ENCODE measurements at places on chromosomes 13 and 19.

DNA sequence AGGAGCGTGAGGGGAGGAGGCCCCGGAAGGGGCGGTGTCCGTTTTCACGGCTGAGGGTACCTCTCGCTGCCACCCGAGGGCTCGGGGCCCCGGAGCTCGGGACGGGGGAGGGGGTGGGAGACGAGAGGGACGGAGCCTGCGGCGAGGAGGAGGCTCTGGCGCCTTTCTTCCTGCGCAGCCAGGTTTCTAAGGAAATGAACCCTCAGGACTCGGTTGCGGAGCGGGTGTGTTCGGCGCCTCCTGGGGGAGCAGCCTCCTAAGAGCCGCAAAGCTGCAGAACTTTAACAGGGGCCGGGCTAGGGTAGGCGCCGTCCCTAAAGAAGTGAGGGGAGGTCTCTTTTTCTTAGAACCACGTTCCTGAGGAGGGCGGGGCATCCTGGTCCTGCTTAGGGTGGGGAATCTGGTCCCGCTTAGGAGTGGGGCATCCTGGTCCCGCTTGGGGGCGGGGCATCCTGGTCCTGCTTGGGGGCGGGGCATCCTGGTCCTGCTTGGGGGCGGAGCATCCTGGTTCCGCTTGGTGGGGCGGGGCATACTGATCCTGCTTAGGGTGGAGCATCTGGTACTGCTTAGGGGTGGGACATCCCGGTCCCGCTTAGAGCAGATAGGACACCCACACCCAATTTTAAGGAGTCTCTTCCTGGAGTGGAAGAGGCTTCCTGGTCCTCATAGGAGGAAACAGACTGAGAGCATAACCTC lies 6.2 kb downstream of the SYT5 start:
- peak; percentile 72 for DNase-seq
- H3K27me3 ChIP-seq: peaks cover 61% of the 10 kb centered on the region
- no peak overlapping the region for H3K27ac ChIP-seq
- no peaks in the 10 kb centered on the region for H3K36me3 ChIP-seq
- H3K4me3 ChIP-seq: peak overlapping the region; percentile 49

- peaks cover 46% of the 10 kb centered on the region for H3K4me1 ChIP-seq
- DNase-seq: no peak
- H3K27me3 ChIP-seq: no peaks in the 10 kb centered on the region
- peak overlapping the region; percentile 97 for H3K27ac ChIP-seq
- H3K4me3 ChIP-seq: peak overlapping the region; percentile 91
Observed at GRCh38 chr19:40797166-40797962, 1.6 kb upstream of the EGLN2 start.

GRCh38 chr13:33582121-33582520 lies 235.8 kb upstream of the RFC3 start:
- H3K27me3 ChIP-seq: peaks cover 11% of the 10 kb centered on the region
- DNase-seq: no peak
- H3K36me3 ChIP-seq: no peaks in the 10 kb centered on the region
- no peaks in the 10 kb centered on the region for H3K4me1 ChIP-seq
- no peak overlapping the region for H3K27ac ChIP-seq

- DNase-seq: no peak
- peaks cover 6% of the 10 kb centered on the region for H3K27me3 ChIP-seq
- peaks cover 3% of the 10 kb centered on the region for H3K4me1 ChIP-seq
Observed at GRCh38 chr13:73129023-73129422, 70.2 kb downstream of the KLF5 start.

DNA sequence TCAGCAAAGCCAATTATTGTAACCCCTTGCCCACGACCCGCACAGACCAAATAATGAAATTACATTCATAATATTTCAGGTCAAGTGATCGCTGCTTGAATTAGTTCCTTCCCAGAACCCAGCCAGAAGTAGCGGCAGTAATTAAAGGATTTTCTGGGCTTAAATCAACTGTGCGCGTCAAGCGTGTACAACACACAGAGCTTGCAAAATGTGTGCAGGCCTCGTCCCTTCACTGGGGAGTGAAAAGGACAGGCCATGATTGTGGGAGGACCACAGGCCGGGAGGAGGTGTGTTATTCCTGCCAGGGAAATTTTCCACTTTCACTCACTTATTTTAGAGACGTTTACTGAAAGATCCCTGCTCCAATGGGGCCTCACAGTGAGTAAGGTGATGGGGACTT lies 84.9 kb downstream of the CHST8 start:
- H3K27me3 ChIP-seq: peaks cover 2% of the 10 kb centered on the region
- H3K36me3 ChIP-seq: no peaks in the 10 kb centered on the region
- H3K4me1 ChIP-seq: no peaks in the 10 kb centered on the region
- no peak overlapping the region for H3K27ac ChIP-seq
- DNase-seq: no peak
- no peak overlapping the region for H3K4me3 ChIP-seq

DNA sequence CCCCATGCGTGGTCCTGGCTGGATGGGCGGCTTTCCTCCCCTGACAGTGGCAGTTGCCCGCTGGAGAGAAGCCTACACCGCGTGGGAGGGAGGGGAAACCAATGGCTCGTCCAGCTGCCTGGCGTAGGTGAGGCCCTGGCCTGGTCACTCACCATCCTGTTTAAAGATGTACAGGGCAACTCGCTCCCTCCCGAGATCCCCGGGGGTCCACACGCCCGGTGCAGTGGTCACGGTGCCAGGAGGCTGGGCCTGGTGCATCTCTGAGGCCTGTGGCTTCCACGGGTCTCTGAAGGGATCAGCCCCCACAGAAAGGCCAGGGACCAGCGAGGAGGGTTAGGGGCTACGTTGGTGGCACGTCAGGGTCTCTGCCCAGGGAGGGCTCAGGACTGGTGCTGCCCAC lies 156.5 kb downstream of the KDM4B start:
- peaks cover 6% of the 10 kb centered on the region for H3K36me3 ChIP-seq
- no peak overlapping the region for H3K27ac ChIP-seq
- no peaks in the 10 kb centered on the region for H3K27me3 ChIP-seq
- no peak overlapping the region for H3K4me3 ChIP-seq

DNA sequence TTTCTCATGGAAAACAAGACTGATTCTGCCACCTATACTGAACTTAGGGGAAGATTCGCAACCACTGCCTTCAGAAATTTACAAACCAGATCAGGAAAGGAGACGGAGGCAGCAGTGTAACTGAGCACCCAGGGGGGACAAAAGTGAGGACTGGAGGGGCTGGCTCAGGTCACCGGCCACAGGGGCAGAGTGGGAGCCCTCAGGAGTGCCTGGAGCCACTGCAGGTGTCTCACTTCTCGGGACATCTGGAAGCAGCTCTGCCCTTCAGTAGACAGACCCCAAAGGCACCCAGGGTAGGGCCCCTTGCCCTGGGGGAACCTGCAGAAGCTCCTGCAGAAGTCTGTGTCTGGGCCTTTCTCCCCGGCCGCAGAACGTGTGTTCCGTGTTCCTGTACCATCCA lies 5.8 kb downstream of the ARHGEF7 start:
- peaks cover 30% of the 10 kb centered on the region for H3K27me3 ChIP-seq
- H3K36me3 ChIP-seq: no peaks in the 10 kb centered on the region
- no peak for DNase-seq
- H3K4me1 ChIP-seq: peaks cover 4% of the 10 kb centered on the region
- H3K27ac ChIP-seq: no peak overlapping the region
- H3K4me3 ChIP-seq: no peak overlapping the region

- no peak overlapping the region for H3K4me3 ChIP-seq
- no peaks in the 10 kb centered on the region for H3K36me3 ChIP-seq
- H3K27me3 ChIP-seq: peaks cover 51% of the 10 kb centered on the region
- no peak for DNase-seq
- no peak overlapping the region for H3K27ac ChIP-seq
Observed at GRCh38 chr19:46270521-46271256, 26.2 kb upstream of the HIF3A start.

DNA sequence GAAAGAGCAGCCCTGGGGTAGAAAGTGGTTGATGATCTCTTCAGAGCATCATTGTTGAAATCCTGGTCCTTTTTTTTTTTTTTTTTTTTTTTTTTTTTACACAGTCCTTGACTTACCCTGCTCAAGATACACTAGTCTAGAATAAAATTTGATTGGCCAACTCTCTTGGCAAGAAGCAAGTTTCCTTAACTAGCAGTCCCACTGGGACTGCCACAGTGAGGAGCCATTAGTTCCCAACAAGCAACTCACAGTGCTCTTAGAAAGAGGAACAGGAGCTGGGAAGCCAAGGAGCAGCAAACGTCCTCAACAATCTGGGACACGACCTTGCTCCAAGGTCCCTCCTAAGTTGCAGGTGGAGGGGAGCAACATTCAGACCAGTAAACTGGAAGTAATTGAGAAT lies 47.9 kb upstream of the INTS6 start:
- H3K36me3 ChIP-seq: no peaks in the 10 kb centered on the region
- H3K4me1 ChIP-seq: peaks cover 29% of the 10 kb centered on the region
- DNase-seq: no peak
- H3K27me3 ChIP-seq: peaks cover 2% of the 10 kb centered on the region
- H3K4me3 ChIP-seq: no peak overlapping the region

DNA sequence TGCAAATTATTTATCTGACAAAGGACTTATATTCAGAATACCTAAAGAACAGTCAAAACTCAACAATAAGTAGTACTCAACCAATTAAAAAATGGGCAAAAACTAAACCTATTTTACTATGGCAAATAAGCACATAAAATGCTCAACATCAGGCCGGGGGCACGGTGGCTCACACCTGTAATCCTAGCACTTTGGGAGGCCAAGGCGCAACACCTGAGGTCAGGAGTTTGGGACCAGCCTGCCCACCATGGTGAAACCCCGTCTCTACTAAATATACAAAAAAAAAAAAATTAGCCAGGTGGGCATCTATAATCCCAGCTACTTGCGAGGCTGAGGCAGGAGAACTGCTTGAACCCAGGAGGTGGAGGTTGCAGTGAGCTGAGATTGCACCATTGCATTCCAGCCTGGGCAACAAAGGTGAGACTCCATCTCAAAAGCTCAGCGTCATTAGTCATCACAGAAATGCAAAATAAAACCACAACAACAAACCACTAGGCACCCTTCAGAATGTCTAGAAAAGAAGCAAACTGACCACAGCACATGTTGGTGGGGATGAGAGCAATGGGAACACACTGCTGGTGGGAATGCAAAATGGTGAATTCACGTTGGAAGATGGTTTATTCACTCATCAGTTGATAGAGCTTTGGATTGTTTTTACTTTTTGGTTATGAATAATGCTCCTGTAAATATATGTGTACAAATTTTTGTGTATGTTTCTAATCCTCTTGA lies 180.6 kb upstream of the SOX1 start:
- no peaks in the 10 kb centered on the region for H3K36me3 ChIP-seq
- H3K27me3 ChIP-seq: peaks cover 17% of the 10 kb centered on the region
- DNase-seq: no peak
- H3K4me3 ChIP-seq: no peak overlapping the region

DNA sequence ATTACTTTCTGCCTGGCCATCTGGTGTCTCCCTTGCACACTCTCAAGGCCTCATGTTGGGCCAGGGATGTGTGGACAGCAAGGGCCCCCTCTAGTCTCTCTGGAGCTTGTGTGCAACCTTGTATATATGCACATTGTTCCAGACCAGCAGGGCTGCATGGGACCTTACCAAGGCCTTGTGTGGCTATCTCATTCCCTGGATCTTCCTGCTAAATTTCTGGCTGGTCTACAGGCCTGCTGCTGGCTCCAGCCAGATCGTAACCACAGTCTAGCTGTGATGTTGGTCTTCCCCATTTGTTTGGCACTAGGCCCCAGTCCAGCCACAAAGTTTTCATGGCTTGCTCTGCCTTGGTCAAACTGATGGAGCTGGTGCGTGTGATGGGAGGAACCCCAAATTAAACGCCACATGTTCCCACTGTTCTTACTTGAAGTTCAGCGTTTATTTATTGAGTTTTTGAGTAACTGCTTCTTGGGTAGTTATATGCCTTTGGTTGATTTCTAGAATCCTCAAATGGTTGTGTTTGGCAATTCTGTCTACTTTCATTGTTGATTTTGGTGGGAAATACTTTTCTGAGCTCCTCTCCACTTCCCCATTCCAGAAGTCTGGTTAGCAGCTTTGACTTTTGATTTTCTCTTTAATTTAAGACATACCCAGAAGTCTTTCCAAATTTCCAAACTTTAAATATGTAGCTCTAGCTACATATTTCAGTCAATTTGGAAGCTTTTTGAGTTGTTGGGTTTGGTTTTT lies 56.4 kb downstream of the SIPA1L3 start:
- H3K4me1 ChIP-seq: peaks cover 5% of the 10 kb centered on the region
- no peak for DNase-seq
- no peaks in the 10 kb centered on the region for H3K27me3 ChIP-seq
- H3K36me3 ChIP-seq: peaks cover 16% of the 10 kb centered on the region
- H3K4me3 ChIP-seq: no peak overlapping the region

DNA sequence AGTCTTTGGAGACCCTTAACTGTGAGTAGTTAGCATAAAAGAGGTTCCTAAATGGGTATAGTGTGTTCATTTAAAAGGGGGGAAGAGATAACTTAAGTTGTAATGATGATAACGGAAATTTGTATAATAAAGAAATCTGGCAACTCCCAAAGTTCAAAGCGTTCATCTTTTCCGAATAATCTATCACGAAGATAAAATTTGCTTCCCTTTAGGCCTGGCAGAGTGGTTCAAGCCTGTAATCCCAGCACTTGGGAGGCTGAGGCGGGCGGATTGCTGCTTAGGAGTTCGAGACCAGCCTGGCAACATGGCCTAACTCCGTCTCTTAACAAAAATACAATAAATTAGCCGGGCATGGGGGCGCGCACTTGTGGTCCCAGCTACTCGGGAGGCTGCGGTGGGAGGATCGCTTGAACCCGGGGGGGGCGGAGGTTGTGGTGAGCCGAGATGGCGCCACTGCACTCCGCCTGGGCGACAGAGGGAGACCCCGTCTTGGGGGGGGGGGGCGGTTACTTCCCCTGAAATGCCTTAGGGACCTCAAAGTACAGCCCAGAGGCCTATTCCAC lies 934 bp downstream of the N4BP2L2 start:
- peak; percentile 69 for DNase-seq
- peaks cover 4% of the 10 kb centered on the region for H3K27me3 ChIP-seq
- peak overlapping the region; percentile 98 for H3K27ac ChIP-seq
- peak overlapping the region; percentile 93 for H3K4me3 ChIP-seq
- peaks cover 49% of the 10 kb centered on the region for H3K4me1 ChIP-seq

DNA sequence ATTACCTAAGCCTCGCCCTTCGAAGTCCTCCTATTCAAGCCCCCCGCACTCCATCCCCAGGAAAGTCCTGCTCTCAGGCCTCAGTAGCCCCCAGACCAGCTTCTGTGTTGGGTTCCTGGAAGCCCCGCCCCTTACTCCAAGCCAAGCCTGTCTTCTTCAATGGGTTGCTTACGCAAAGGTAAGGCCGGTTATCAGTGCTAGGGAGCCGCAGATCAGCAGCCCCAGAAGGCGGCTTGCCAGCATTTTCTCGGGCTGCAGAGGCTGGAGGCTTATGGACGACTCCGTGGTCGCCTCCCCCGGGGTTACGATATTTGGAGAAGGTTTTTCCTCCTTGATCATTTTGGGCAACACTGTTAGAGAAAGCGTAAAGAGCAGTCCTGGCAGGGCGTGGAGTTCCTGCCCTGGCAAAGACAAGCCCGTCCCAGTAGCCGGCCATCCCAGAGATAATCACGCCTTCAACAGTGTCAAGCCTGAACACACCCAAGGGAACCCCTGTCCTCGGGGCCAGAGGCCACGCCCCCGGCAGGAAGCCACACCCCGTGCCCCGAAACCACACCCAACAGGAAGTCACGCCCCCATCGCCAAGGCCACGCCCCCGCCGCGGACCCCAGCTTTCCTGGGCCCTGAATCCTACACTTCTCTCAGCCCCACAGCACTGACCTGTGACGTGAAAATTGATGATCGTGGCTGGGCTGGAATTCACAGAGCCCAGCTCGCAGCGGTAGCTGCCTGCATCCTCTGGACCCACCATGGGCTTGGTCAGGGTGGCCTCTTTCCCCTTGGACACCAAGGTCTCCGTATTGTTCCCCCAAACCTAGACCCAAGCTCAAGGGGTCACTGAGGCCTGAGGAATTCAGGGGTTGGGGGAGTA lies 954 bp upstream of the RASIP1 start:
- peak; percentile 70 for DNase-seq
- H3K4me3 ChIP-seq: no peak overlapping the region
- H3K36me3 ChIP-seq: no peaks in the 10 kb centered on the region
- peaks cover 27% of the 10 kb centered on the region for H3K4me1 ChIP-seq
- H3K27me3 ChIP-seq: peaks cover 13% of the 10 kb centered on the region
- no peak overlapping the region for H3K27ac ChIP-seq
